ENCODE measurements at places on chromosomes 13 and 19.
A peak's percentile ranks its signal among the peaks of the same experiment; 100 is the strongest.

GRCh38 chr13:76875271-76875815, 10.9 kb downstream of the KCTD12 start:
- no peak for DNase-seq

DNA sequence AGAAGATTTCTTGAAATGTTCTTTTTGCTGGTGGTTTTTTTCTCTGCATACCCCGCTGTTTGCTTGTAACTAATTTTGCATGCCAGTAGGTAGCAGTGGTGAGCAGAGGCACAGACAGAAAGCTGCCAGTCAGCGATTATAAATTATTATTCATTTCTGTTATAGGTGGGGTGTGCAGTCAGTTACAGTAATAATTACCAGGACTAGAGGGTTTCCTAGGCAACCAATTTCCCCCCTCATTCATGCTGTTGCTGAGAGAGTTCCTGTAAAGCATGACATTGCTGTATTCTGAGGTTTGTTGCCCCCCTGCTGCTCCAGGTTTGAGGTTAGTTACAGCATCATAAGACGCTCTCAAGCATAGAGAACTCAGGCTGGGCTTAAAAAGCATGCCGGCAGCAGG, 104.5 kb downstream of the URI1 start:
- peak; percentile 13 for DNase-seq

- DNase-seq: no peak
Observed at GRCh38 chr19:39308531-39309304, 11.9 kb downstream of the LRFN1 start.

DNA sequence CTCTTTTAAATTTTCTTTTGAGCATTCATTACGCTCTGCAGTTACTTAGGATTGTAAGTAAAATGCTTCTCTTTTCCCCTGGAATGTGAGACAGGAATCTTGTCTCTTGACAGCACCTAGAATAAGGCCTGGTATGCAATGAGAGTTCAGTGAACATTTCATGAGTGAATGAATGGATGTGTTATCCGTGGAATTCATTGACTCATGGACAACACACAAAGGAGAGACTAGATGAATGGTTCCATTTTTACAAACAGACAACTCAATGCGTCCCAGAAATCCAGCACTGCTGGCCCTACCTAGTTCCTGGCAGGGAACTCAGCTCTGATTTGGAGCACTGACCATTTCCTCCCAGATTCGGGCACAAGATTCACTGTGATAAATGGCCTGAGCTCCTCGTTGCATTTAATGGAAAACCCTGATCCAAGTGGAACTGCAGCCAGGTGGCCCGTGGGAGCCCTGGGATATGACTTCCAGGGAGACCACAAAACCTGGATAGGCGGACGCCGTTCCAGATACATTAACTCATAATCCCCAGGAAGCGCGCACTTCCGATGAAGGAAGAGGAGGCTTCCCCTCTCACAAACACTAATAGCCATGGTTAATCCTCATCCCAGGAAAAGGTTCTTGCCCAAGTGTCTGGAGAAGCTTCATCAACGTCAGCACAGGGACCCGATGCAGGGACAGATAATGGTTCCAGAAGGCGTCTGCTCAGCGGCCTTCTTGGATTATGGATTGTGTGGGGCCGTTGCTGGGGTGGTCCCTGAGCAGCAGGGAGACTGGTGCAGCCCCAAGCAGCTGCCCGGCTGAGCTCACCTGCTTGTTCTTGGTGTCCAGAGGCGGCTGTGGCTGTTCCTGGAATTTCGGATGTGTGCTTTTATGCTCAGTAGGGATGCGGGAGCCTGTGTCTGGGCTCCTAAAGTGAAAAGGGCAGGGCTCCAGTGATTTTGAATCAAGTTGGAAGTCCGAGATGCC, 211.1 kb upstream of the TSHZ3 start:
- no peak for DNase-seq

DNA sequence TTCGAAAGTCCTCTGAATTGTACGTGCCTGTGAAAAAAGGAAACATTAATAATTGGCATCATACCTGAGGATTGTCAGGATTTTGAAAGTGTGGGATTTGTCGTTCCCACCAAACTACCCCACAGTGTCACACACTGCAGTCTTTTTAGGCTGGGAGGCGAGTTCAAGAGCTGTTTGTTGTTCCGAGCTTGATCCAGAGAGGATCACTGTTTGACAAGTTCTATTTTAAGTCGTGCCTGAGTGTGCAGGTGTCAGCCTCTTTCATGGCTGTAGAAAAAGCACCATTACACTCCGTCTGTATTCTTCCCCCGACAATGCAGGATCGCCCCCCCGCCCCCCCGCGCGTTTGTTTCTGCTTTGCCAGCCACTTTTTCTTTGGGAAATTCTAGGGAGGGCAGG, 635 bp upstream of the NBEA start:
- no peak for DNase-seq

GRCh38 chr13:108419768-108420167, 150.2 kb downstream of the TNFSF13B start:
- no peak for DNase-seq

DNA sequence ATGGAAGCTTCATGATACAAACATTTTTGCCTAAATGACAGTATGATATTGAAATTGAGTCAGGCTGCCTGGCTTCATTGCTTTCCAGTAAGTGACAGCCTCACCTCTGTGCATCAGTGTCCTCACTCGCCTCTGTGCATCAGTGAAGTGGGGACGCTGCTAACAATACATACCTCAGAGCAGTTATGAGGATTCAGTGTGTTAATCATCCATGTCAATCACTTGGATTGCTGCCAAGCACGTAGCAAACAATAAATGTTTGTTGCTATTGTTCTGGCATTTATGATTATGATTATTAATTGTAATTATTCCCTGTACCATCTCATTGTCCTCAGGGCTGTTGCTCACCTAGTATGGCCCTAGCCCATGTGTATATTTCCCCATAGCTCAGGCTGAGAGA, 8.8 kb downstream of the PPP2R1A start:
- DNase-seq: no peak

DNA sequence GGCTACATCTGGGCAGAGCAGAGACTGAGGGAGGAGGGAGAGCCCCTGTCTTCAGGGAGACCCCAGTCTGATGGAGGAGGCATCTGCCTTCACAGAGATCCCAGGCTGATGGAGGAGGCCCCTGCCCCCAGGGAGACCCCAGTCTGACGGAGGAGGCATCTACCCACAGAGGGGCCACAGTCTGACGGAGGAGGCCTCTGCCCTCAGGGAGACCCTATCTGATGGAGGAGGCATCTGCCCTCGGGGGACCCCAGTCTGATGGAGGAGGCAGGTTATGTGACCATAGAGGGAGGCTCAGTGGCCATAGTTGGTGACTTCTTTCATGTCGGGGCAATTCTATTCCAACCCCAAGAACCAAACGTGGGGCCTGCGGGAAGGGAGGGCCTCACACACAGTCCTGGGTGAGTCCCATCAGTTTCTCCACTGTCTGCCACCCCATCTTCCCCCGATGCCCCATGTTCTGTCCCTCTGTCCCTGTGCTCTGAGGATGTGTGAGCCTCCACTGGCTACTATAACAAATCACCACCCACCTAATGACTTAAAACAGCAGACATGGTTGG, 14.3 kb downstream of the MISP start:
- no peak for DNase-seq

All from left kidney (tissue), 8 donors.